ENCODE measurements at places on chromosomes 3 and 15.

GRCh38 chr3:157059181-157059580, 100.8 kb downstream of the CCNL1 start:
- DNase-seq: no peak

DNA sequence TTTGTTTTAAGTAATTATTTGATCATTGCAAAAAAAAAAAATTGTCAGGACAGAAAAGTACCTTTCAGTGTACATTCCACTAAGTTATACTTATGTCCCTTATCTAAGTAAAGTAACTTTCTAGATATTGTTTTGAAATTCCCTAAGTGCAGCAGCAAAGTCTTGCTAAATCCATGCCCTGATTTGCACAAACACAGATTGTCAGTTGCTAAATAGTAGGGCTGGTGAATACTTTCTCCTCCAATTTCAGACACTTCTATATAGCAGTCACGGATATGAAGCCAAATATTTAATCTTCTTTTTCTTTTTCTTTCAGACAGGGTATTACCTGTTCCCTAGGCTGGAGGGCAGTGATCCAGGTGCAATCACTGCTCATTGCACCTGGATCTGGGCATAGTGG, 12.9 kb downstream of the LRRC2 start:
- no peak for DNase-seq

- DNase-seq: no peak
These were observed 223.5 kb downstream of the NAALADL2 start for GRCh38 chr3:175082631-175083030.

DNA sequence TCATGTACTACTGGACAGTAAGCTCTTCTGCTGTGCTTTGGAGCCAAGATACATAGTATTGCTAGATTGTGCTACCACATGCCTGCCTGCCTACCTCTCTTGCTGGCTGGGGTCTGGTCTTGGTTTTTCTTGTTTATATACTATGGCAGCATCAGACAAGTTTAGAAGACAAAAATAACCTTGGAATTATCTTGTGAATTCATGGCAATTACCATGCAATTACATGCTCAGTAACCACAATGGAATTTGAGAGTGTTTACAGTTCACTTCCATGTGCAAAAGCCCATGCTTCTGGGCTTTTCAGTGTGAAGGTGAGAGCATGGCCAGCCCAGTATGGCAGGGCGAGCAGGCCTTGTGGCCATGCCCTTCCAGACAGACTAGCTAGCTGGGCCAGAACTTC, 48.0 kb upstream of the C15orf61 start:
- no peak for DNase-seq

GRCh38 chr3:14486460-14486859, 53.7 kb downstream of the GRIP2 start:
- no peak for DNase-seq

- no peak for DNase-seq
These were observed 601.3 kb upstream of the NECTIN3 start for GRCh38 chr3:110470310-110470709.

DNA sequence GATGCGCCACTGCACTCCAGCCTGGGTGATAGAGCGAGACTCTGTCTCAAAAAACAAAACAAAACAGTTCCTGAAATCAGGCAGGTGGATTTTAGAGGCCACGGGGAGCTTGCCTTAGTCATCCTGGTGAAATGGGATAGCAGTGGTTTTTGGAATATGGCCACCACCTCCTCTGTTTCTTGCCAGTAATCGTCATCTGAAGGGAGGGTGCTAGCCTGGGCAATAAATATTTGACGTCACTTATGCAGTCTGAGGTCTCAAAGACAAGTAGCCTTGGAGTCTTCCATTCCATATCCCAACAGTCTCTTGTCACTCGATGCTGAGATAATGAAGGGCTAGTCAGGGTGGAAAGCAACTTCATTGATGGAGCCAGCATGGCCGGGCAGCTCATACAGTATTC, 55.2 kb downstream of the KCNAB1 start:
- DNase-seq: no peak

GRCh38 chr3:69255928-69256327, 130.0 kb downstream of the FRMD4B start:
- DNase-seq: no peak

GRCh38 chr15:93467337-93467736, 378.3 kb upstream of the RGMA start:
- DNase-seq: no peak

GRCh38 chr3:166060789-166061479, 223.7 kb upstream of the BCHE start:
- peak; percentile 55 for DNase-seq

DNA sequence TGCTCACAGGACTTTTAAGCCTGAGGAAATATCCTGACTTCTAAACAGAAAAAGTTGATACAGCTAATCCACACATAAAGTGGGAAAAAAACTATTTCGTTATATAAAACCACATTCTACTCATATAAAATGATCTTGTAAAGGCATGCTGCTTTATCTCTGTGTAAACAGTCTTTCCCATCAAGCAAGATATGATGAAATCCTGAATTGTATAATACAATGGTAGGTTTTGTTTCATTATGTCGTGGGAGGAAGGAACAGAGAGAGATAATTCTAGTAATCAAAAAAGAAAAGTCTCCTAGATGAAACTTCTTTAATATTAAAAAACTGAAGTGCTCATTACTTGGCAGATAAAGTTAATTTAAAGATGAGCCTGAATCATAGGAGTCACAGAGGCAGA, 92.6 kb upstream of the SNTN start:
- no peak for DNase-seq

DNA sequence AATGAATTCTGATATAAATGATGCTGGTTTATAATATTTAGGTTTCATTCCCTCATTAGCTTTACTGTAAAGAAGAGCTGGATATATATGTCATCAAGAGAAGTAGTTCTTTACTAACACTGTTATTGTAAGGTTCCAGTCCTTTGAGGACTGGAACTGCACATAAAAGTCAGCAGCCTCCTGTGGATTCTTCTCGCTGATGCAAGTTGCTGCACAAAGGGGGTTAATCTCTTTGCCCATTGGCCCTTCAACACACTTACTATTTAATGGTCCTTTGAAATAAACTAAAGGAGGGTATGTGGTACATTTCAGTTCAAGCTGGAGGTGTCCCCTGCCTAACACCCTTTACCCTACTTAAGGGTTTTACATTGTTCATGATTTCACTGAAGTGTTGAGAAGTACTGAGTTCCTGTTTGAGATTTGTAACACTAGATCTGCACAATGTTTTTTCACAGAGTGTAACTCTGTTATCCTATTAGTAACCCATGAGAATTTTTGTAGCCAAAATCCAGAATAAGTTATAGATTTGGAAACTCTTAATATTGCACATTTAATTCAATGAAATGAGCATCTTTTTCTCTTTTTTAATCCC, 43.9 kb downstream of the NR2C2 start:
- DNase-seq: peak; percentile 32

DNA sequence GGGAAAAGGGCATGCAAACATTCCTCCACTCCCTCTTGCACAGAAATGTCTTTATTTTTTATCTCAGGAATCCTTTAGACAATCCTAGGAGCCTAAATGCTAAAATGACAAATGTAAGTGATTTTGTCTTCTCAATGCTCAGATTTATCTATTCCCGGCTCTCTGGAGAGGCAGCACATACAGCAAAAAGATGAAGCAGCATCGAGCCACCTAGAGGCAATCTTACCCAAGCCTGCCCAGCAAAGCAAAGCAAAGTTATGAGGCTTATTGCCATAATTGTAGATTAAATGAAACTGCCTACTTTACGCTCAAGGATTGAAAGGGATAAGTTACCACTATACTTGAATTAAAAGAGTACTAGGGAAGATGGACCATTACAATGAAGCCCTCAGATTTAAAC, 750.4 kb upstream of the NR2F2 start:
- DNase-seq: no peak

- peak; percentile 60 for DNase-seq
These were observed 56.0 kb downstream of the KBTBD12 start for GRCh38 chr3:127970966-127971592.

GRCh38 chr3:16395212-16395611, 118.3 kb downstream of the RFTN1 start:
- no peak for DNase-seq

- DNase-seq: no peak
These were observed 89.9 kb upstream of the TBL1XR1 start for GRCh38 chr3:177287231-177287630.

- no peak for DNase-seq
These were observed 52.9 kb upstream of the SEC13 start for GRCh38 chr3:10373686-10374261.

GRCh38 chr15:78565951-78566774, 843 bp downstream of the CHRNA5 start:
- peak; percentile 49 for DNase-seq
